HepG2 (cell line): ENCODE measurements at places on chromosomes 1 and 21.

GRCh38 chr21:38774152-38774551 lies 31.6 kb upstream of the ETS2 start:
- no peak for DNase-seq

DNA sequence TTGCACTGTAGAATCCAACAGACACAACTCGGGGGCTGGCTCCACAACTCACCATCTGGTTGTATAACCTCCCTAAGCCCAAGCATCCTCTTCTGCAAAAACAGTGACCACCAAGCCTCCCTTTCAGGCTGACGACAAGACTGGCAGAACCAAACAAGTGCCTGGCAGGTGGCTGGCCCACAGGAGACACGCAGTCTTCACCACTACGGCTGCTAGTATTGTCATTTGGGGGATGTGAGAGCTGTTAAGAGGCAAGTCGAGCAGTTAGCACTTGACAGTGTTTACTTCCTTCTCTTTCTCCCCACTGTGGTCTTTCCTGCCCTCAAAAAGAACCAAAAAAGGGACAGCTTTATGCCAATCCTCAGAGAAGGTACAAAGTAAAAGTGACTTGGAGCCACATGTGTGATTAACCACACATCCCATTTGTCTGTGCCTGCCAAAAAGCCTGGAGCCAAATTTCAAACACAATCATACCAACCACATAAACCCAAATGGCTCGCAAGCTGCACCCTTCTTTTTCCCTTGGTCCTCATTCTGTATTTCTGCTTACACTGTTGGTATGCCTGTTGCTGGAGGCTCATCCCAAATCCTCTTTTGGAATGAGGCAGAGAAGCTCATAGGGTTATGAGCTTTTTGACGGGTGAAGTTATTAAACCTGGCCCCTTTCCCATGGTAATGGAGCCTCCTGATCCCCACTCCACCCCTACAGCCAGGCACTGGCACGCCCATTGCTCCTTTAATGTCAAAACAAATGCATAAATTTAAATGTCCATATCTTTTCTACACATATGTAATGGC lies 94.1 kb downstream of the TGFBR3 start:
- DNase-seq, result no peak

DNA sequence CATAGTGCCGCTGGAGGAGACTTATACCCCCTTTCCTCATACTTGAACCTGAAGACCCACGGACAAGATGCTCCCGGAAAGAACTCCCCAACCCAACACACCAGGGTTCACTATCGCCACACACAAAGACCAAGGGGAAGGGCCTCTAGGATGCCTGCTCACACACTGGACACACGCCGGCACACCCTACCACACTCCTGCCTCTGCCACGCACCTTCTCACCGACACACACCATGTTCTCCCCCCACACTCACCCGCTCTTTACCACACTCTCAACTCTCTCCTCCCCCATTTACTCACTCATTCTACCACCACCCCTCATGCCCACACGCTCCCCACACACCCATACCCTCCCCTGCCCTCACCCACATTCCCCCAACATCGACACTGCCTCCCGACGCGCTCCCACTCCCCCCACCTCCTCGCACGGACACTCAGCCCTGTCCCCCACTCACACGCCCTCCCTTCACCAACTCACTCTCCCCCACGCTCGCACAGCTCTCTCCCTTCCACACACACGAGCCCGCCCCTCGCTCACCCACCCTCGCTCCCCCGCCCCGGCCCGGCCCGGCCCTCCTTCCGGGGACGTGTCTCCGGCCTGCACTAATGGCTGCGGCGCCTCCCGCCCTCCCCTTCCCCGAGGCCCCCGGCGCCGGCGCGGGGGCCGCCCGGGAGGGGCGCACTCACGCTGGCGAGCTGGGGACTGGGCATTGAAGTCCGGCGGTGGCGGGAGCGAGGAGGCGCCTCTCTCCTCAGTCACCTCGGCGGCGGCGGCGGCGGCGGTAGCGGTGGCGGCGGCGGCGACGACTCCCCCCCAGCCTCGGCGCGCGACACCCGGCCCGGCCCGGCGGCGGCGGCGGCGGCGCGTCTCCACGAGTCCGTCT lies 626 bp downstream of the PTP4A2 start:
- DNase-seq, result peak; percentile 39

DNA sequence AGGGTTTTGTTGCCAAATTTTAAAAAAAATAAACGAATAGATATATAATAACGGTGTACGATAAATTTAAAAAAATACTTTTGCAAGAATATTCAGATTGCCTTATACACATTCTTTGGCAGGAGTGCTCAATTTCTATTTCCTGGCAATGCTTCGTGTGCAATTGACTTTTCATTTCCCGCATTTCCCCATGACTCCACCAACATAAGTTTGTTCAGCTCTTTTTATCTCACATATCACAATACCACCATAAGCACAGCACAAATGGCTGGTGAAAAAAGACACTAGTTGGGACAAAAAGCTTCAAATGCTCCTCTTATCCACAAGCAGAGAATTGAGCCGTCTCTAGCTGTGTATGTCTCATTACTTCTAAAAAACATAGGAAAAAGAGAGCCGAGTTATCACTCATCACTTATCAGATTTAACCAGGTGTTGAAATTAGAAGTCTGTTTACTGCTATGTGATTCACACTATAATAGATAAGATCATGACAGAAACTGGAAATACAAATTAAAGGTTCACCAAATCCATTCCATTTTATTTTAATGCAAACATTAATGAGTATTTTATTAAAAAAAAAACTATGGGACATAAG lies 28.9 kb upstream of the RGS1 start:
- DNase-seq, result no peak

- DNase-seq, result no peak
These were observed 22.4 kb upstream of the LRRC8C start for GRCh38 chr1:89610457-89611011.

GRCh38 chr1:15329104-15329820 lies 80.4 kb upstream of the EFHD2 start:
- DNase-seq, result no peak

- no peak for DNase-seq
These were observed 27.2 kb downstream of the IGFN1 start for GRCh38 chr1:201217851-201218250.

GRCh38 chr21:38433471-38433870 lies 64.8 kb downstream of the ERG start:
- DNase-seq, result no peak

GRCh38 chr1:162710345-162710744 lies 78.1 kb downstream of the DDR2 start:
- DNase-seq, result no peak

GRCh38 chr1:151881479-151881878 lies 27.8 kb downstream of the THEM4 start:
- no peak for DNase-seq

DNA sequence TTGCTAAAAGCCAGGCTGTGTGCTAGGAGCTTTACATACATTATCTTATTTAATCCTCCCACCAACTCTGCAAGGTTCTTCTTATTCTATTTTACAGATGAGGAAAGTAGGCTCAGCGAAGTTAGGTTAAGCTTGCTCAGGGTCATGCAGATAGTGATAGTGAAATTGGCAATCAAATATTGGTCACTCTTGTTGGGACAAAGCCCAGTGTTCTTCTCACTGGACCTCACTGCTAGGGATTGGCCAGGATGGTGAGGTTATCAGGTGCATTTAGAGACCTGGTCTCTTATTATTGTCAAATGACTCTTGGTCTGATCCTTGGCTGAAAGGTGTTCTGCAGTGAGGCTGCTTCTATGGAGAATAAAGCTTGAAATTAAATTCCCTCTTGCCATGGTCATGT lies 145.1 kb downstream of the CNIH3 start:
- DNase-seq, result no peak

- DNase-seq, result no peak
These were observed 26.2 kb downstream of the ACOT11 start for GRCh38 chr1:54574158-54574778.

- no peak for DNase-seq
These were observed 5.5 kb downstream of the OR2C3 start for GRCh38 chr1:247530785-247531184.

DNA sequence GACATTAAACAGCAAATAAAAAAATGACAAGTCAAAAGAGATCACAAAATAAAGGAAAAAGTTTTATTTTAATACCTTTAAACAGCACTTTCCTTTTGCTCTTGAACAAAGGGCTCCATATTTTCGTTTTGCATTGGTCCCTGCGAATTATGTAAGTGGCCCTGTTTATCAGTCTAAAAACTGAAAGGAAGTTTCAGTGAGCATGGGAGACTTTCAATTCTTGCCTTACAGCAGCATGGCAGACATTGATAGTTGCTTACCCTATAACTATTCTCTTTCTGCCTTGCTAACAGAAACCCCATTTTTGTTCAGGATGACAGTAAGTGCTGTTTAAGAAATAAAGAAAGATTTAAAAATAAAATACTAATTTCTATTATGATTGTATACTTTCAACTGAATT lies 5.2 kb upstream of the SH3GLB1 start:
- no peak for DNase-seq

- no peak for DNase-seq
These were observed 20.6 kb upstream of the PGD start for GRCh38 chr1:10378081-10378841.

- no peak for DNase-seq
These were observed 439.9 kb downstream of the DISC1 start for GRCh38 chr1:232066521-232066920.

DNA sequence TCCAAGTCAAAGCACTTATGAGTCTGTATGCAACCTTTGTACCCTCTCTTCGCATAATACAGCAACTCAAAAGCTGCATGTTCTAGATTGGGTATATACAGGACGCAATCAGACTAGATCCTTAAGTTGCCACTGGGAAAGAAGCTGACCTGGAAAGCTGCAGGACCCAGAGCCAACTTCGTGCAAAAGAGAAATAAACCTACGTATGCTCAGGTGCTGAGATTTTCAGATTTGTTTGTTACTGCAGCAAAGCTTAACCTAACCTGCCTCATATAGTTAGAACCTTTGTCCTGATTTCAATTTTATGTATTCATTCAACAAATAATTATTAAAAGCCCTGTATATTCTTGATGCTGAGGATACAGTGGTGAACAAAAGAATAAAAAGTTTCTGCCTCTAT lies 139.7 kb downstream of the SLC30A10 start:
- DNase-seq, result no peak

GRCh38 chr1:41359211-41360073 lies 1.8 kb upstream of the FOXO6 start:
- DNase-seq, result no peak

GRCh38 chr1:166638137-166638536 lies 201.1 kb upstream of the POGK start:
- no peak for DNase-seq

DNA sequence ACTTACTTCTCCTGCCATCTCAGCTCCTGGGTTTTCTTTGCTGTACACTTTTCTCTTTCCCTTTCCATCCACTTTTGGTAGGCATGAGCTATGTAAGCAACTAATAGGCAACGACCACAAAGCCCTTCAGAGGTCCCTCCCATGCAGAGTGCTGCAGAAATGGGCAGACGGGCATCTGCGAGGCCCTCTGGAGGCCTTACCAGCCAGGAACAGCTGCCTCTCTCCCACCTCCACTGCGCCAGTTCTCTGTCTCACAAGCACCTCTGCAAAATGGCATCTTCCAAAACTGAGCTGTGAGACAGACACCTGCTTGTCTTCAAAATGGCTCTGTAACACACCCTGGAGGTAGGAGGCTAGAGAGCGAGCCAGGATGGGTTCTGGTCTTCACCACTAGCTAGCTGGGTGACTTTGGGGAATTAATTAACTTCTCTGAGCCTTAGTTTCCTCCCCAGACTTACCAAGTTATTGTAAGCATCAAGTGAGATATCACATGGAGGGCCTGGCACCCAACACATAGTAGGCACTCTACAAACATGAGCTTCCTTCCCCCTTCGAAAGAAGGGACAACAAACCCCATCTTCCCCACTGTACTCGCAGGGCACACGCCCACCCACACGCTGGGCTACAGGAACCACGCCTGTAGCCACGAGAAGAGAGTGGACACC lies 62.0 kb downstream of the BCAR3 start:
- no peak for DNase-seq

DNA sequence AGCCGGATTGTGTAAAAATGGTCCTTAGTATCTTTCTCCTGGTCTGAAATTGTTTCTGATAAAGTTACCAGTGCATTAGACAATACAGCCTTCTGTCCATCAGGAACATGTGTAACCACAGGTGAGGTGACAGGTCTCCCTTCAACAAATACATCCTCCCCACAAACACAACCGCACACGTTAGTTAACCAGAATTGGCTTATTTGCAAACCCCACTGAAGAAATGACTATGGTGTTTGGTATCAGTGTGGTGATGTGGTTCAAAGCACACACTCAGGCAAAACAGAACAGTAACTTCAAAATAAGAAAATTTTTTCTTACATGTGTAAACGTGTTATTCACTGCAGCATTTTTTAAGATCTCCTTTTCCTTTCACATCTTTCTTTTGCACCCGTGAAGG lies 517.2 kb upstream of the NR5A2 start:
- no peak for DNase-seq

DNA sequence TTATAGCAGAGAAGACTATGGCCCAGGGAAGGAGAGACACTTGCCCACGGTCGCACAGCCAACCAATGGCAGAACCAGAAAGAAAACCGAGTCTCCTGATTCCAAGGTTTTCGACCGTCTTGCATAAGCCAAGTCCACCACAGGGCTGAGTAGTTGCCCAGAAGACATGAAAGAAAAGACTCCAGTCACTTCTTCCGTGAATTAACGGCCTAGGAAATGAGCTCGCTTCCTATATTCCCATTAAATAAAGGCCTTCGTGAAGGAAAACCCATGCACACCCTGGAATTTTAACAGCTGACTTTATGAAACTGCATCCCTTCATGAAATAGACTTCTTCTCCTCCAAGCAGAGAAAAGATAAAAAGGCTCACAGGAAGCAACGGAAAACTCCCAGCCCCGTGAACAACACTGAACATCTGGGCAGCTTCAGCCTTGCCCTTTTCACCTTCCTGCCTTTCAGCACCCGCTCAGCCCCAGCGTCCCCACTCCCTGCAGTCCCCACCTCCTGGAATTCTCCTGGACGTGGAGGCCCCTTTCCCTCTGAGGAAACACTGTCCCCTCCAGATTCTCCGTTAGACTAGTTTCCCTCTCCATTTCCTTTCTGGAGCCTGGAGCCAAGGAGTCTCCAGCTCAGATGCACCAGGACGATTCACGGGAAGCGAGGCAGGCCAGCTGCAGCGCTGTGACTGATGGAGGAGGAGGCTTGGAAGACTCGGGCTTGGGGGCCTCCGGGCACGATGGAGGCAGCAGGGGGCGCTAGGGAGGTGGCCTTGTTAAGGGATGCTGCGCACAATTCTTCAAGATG lies 2.7 kb upstream of the MYOC start:
- DNase-seq, result peak; percentile 18

DNA sequence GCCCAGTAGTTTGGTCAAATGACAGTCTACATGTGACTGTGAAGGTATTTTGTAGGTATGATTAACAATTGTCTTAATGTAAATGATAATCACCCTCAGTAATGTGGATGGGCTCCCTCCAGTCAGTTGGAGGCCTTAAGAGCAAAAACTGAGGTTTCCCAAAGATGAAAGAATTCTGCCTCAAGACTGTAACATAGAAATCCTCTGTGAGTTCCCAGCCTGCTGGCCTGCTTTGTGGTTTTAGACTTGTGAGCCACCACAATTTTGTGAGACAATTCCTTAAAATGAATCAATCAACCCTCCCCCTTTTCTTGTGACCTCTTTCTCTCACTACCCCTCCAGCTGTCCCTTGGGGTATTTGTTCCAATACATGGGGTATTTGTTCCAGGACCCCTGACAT lies 226.4 kb upstream of the DPYD start:
- no peak for DNase-seq

- DNase-seq, result no peak
These were observed 41.4 kb downstream of the RGS5 start for GRCh38 chr1:163161337-163161736.

- no peak for DNase-seq
These were observed 5.0 kb downstream of the CTBS start for GRCh38 chr1:84569216-84569615.
